ENCODE measurements at places on chromosomes 1 and 21. TPM values are rescaled to one million over a fixed set of nuclear protein-coding genes. Genes with fewer than 3 reads are reported as not detected.

- H3K4me1 ChIP-seq = no peaks in the 10 kb centered on the region
- ATAC-seq = no peak
- H3K27ac ChIP-seq = no peak overlapping the region
- H3K27me3 ChIP-seq = peaks cover 25% of the 10 kb centered on the region
Observed at GRCh38 chr1:203995228-203995627, 77.7 kb upstream of the SOX13 start.

- H3K4me3 ChIP-seq = no peak overlapping the region
- H3K27me3 ChIP-seq = peaks cover 15% of the 10 kb centered on the region
- H3K4me1 ChIP-seq = no peaks in the 10 kb centered on the region
Observed at GRCh38 chr1:7046891-7047290, 261.6 kb downstream of the CAMTA1 start.

GRCh38 chr1:40936931-40937339 lies 42.6 kb upstream of the CTPS1 start:
- ATAC-seq = no peak
- H3K4me3 ChIP-seq = no peak overlapping the region
- no peaks in the 10 kb centered on the region for H3K27me3 ChIP-seq
- no peak overlapping the region for H3K27ac ChIP-seq

DNA sequence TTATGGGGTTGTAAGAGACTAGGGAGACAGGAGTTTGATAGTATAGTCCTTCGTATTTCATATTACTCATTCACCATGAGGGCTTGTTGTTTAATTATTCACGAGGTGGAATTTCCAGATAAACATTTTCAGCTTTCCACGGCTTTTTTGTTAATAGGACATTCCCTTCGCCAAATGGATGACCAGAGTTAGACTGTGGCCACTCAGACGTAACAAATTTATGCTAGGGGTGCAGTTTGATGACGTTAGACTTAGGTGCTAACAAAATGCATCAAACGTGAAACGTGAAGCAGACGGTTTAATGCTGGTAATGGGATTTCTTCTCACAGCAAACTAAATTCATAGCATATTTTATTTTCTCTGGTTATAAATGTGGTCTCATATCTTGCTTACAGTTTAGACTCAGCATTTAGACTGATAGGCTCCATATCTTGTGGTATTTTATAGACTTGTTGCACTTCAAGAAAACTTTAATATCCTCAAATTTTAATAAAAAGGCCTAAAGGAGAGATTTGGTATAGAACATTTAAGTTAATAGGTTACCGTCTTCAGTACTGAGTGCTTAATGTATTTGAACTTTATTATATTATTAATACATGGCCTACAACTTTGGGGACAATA lies 2.3 kb downstream of the DHX9 start:
- peak overlapping the region; percentile 98 for H3K4me3 ChIP-seq
- ATAC-seq = no peak
- peaks cover 22% of the 10 kb centered on the region for H3K4me1 ChIP-seq
- H3K27ac ChIP-seq = peak overlapping the region; percentile 97
- peaks cover 76% of the 10 kb centered on the region for H3K36me3 ChIP-seq

DNA sequence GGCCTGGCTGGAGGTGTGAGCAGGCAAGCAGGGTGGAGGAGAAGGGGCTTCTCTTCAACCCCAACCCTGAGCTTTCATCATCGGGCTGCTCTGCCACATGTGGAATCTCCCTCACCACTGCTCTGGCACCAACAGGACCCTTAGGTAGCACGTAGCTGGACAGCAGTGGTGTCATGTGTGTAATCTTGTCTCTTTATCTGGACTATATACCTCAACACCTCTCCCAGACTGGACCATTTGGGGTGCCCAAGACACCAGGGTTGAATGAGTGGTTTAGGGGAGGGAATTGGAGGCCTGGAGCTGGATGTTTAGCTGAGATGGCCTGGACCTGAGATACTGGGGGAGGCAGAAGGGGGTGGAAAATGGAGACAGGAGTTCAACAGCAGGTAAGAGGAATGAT lies 63.0 kb downstream of the UBE2T start:
- no peaks in the 10 kb centered on the region for H3K36me3 ChIP-seq
- ATAC-seq = no peak
- H3K4me1 ChIP-seq = no peaks in the 10 kb centered on the region
- peaks cover 1% of the 10 kb centered on the region for H3K27me3 ChIP-seq
- no peak overlapping the region for H3K4me3 ChIP-seq
- no peak overlapping the region for H3K27ac ChIP-seq

DNA sequence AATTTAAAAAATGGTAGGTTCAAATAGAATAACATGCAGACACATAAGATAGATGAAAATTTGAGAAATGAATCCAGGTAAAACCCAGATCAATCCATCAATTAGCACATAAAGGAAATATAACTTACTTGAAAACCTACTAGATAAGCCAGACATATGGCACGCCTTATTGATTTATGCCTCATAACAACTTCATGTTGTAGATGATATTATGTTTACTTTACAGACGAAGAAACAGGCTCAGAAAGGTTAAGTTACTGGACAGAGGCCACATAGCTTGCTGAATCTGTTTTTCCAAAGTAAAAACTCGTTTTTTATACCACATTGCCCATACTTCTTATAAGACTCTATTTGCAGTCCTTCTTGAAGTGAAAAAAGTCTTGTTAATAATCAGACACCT lies 22.1 kb upstream of the NCF2 start:
- H3K4me3 ChIP-seq = no peak overlapping the region
- H3K4me1 ChIP-seq = no peaks in the 10 kb centered on the region
- H3K27me3 ChIP-seq = no peaks in the 10 kb centered on the region
- no peak overlapping the region for H3K27ac ChIP-seq

DNA sequence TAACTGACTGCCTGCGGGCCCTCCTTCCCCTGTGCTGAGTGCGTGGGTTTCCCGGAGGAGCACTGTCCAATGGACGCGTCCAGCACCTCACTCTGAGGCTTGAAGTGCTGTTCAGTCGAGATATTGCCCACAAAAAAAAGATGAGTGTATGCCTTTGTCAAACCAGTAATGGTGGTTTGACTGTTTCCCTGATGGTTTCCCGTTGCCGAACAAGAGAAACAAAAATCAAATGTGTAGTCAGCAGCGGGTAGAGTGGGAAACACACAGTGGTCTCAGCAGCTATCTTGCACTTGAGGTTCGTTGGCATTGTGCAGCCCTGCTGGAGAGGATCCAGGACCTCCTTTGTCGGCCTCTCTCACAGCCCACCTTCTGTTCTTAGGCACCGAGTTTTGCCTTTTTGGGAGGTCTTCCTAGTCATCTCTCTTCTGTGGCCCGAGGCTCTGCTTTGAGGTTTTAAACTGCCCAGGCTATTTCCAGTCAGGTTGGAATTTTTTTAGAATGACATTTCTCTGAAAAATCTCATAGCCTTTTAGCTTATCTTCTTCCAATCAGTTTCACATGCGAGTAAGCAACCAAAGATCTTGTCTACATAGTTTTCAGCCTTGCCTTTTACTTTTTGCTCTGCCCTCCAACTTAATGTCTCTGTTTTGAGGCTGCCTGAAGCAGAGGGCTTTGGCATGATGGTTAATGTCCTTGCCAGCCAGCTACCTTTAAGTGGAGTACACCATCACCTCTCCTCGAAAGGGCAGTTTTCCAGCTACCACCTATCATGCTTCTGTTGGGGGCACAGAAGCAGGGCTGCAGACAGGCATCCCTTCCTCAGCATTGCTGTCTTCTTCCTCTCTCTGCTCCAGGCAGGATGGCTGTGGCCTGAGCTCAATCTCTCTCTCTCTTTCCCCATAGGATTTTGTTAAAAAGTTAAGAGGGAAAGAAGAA lies 132.3 kb downstream of the URB2 start:
- peaks cover 6% of the 10 kb centered on the region for H3K4me1 ChIP-seq
- peak; percentile 56 for ATAC-seq
- H3K27ac ChIP-seq = no peak overlapping the region
- H3K27me3 ChIP-seq = peaks cover 5% of the 10 kb centered on the region

The GLIS1 gene
- not detected for total RNA-seq

GRCh38 chr1:172948457-172948856 lies 102.3 kb downstream of the TNFSF18 start:
- H3K27me3 ChIP-seq = no peaks in the 10 kb centered on the region
- peak; percentile 77 for ATAC-seq
- no peak overlapping the region for H3K4me3 ChIP-seq
- peaks cover 9% of the 10 kb centered on the region for H3K4me1 ChIP-seq

DNA sequence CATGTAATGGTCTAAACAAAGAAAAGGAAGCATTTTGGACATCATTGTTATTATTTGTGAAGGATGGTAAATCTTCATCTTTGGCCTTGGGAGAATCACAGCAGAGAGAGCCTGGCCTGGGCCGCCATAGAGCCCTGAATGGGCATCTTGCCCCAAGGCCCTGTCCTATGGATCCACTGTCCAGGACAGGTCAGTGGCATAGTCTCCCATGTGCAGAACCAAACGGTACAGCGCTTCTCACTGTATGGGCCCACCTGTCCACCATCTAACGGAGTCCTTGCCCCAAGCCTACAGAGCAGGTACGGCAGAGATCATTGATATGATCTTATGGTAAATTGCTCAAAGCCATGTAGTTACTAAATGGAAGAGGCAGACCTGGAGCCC lies 185.7 kb downstream of the FOXD2 start:
- H3K4me3 ChIP-seq = no peak overlapping the region
- no peak overlapping the region for H3K27ac ChIP-seq
- no peak for ATAC-seq

The SAMD13 gene
- total RNA-seq = not detected

DNA sequence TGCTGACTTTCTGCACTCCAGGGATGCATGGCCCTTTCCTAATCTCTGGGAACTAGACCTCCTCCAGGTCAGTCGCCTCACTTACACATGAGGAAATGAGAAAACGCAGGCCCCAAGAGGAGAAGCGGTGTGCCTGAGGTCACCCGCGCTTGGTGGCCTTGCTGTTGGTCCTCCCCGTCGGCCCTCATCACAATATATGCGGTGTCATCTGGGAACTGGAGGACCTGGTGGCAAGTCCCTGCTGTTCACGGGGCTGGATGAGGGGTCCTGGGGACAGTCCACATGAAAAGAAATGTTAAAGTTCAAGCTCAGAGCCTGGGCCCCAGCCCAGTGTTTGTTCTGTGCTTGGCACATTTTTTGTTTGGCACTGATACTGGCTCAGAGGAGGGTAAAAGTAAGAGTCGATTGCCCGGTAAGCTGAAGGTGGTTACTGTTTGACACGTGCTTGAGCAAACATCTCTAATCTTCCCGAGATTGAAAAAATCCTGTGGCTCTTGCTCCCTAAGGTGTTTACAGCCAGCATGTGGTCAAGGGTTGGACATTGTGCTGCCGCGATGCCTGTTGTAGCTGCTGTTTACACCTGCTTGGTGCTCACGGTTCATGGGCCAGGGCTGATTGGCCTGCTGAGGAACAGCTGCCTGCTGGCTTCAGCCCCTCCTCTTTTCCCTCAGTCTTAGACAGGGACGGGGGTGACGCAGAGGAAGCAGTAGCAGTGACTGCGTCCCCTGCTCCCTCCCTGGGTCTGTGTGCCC lies 5.2 kb downstream of the COQ8A start:
- H3K27me3 ChIP-seq = no peaks in the 10 kb centered on the region
- peaks cover 26% of the 10 kb centered on the region for H3K4me1 ChIP-seq
- H3K4me3 ChIP-seq = no peak overlapping the region
- H3K27ac ChIP-seq = no peak overlapping the region
- H3K36me3 ChIP-seq = no peaks in the 10 kb centered on the region

The AJAP1 gene
- total RNA-seq = not detected

- no peak for ATAC-seq
- H3K27me3 ChIP-seq = no peaks in the 10 kb centered on the region
- no peak overlapping the region for H3K4me3 ChIP-seq
- peaks cover 32% of the 10 kb centered on the region for H3K4me1 ChIP-seq
- H3K36me3 ChIP-seq = no peaks in the 10 kb centered on the region
- no peak overlapping the region for H3K27ac ChIP-seq
Observed at GRCh38 chr1:225461533-225462428, 33.9 kb upstream of the LBR start.

DNA sequence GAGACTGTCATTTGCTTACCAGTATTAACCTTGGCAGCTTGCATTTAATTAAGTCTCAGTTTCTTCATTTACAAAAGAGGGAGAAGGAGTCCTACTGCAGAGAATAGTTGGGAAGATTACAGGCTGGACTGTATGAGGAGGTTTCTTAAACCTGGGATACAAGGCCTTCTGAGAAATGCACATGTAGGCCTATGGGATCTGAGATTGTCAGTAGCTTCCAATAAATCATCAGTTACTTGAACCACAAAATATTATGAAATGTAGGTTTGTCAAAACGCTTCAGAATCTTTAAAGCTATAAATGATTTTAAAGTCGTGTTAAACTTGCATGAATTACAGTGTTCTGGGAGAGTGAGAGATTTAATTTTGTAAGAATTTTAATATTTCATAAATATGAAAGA lies 69.6 kb downstream of the NRIP1 start:
- H3K4me1 ChIP-seq = peaks cover 5% of the 10 kb centered on the region
- H3K4me3 ChIP-seq = no peak overlapping the region
- peaks cover 14% of the 10 kb centered on the region for H3K36me3 ChIP-seq
- no peak for ATAC-seq
- H3K27ac ChIP-seq = no peak overlapping the region

The WNT9A gene
- 0.24 TPM for total RNA-seq

DNA sequence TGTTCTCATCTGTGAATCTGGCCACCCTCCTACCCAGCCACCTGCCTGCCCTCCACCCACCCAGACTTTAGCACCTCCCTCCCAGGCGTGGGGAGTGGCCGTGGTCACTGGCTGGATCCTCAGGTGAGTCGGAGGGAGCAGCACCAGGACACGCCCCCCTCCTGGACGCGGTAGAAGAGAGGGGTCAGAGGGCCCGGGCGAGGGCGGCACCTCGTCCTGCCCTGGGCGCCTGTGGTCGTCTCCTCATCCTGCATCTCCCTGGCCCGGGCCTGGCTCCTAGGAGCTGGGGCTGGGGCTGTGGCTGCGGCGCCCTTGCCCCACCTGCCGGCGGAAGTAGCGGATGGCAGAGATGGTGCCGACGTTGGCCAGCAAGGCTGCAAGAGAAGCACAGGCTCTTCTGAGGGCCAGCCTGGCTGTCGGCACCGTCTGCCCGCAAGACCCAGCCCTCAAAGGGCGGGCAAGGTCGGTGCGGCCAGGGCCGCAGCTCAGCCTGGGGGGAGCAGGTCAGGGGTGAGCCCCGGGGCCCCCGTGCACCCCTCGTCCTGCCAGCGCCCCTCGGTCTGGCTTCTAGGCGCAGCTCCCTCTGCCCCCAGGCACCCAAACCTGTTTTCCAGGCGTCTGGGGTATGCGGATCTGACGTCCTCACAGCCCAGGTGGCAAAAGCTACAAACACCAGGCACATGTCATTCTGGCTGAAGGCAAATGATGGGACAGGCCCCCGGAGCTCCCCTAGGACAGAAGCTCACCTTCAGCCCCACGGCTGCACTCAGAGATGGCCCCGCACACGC lies 5.8 kb downstream of the PERM1 start:
- H3K4me1 ChIP-seq = peaks cover 6% of the 10 kb centered on the region
- no peak overlapping the region for H3K27ac ChIP-seq
- no peak overlapping the region for H3K4me3 ChIP-seq
- peak; percentile 90 for ATAC-seq
- H3K36me3 ChIP-seq = no peaks in the 10 kb centered on the region
